ENCODE measurements at places on chromosomes 6 and 20.
A peak's percentile ranks its signal among the peaks of the same experiment; 100 is the strongest.

DNA sequence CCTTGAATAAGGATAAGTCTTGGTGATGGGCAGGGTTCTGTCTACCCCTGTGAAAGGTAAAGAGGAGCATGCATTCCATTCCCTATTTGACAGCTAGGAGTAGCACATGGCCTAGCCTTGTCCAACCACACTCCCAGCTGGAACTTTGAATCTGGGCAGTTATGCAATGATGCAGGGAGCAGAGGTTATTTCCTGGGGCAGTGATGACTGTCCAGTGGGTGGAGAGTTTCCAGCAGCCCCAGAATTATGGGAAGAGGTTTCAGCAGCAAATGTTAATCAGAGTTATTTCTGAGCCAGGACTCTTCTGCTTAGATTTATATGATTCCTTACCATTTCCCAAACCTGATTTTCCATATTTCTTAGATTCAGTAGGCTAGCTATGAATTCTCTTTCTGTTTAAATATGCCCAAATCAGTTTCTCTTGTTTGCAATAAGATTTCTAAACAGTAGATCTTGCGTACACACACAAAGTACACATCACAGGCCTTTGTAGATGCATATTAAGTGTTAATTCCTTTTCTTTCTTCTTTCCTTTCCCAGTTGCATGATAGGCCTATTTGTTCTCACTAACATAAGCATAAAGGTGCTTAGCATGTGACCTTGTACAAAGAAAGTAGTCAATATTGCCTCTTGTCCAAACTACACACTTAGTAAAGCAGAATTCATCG is 17.3 kb upstream of the TXLNB start:
- DNase-seq: no peak

GRCh38 chr6:117307655-117308054 is 42.3 kb downstream of the VGLL2 start:
- no peak for DNase-seq

DNA sequence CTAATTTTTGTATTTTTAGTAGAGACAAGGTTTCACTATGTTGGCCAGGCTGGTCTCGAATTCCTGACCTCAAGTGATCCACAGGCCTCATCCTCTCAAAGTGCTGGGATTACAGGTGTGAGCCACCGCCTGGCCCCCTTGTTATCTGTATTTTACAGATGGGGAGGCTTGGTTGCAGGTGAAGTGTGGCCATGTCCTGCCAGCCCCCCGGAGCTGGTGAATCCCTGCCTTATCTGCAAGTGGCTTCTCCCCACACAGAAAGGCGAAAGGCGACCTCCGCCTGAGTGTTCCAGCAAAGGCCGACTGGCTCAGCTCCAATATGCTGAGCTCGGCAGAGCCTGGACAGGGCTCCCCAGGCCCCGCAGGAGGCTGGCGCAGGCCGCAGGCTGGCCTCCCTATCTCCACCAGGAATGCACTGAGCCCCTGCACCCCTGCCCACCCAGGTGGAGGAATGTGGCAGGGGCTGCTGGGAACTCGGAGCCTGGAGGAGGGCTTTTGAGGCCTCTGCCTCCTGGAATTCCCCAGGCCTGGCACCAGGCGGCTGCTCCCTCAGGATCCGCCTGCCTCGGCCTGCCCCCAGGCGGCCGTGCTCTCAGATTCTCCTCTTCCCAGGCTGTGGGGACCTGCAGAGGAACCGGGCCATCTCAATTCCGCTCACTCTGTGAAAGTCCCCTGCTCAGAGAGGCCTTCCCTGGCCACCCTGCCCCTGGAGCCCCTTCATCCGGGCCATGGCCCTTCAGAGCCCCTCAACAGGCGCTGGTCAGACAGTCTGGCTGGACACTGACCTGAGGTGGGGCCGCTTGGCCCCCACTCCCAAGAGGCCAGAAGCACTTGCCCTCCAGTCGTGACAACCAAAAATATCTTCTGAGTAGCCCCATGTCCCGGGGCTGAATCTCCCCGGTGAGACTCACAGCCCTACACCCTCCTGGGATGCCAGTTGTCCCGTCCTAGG is 9.3 kb upstream of the LAMA5 start:
- no peak for DNase-seq

- no peak for DNase-seq
Measured at GRCh38 chr6:159761129-159761872, 544 bp upstream of the ACAT2 start.

- no peak for DNase-seq
Measured at GRCh38 chr6:133040803-133041419, 200.2 kb upstream of the EYA4 start.

- no peak for DNase-seq
Measured at GRCh38 chr6:165820934-165821333, 157.9 kb upstream of the PDE10A start.

GRCh38 chr6:491233-491632 is 99.7 kb downstream of the IRF4 start:
- DNase-seq: peak; percentile 51

DNA sequence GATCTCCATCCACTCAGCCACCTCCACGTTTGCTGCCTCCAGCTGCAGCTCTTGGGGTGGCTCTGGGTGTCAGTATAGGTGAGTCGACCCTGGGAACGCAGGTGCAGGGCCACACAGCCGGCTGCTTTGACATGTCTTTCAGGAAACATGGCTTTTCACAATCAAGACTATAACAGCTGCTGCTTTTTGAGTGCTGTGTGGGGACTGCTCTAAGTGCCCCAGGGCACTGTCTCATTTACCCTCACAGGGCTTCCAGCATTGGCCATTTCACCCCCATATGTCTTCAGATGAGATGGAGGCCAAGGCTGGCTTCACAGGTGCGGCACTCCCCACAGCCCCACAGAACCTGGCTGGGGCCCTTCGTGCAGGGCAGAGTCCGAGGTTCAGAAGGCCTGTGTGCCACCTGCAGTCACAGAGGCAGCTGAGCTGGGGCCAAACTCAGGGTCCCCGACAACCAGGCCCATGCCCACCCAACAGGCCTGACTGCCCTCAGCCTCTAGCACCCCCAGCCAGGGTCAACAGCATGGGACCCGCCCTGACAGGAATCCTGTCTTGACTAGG is 14.9 kb upstream of the CST7 start:
- DNase-seq: no peak

GRCh38 chr6:136303516-136303915 is 13.9 kb upstream of the BCLAF1 start:
- DNase-seq: no peak

DNA sequence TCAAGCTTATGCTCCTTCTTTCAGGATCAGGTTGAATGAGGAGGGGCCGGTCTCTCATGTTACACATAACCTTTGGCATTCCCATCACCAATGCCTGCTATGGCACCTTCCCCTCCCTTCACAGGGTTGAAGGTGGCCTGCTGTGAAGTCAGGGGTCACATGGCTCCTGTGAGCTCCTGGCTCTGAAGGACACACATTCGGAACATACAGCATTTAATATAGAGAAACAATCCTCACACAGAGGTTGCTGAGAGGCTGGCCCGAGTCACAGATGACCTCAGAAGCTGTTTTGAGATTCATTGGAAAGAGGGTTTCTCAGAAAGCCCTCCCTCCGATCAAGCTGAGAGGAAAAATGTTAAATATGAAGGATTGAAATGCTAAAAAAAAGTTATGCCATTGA is 82.1 kb downstream of the PSMG4 start:
- no peak for DNase-seq

GRCh38 chr20:10504994-10505730 is 70.1 kb downstream of the SLX4IP start:
- no peak for DNase-seq

DNA sequence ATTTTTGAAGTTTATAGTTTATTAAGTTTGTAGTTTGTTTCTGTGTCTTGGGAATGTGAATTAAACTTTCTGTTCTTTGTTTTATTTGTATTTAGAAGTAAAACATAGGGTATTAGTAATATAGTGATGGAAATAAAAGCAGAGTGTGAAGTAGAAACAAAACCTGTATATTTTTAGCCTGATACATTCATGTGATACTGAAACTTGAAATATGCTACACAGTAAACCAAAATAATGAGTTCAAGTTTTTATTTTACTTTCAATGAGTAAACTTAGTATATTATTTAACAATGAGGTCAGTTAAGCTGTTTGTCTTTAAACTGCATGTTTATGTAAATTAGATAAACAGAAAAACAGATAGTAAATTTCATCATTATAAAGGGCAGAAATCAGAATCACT is 1592.6 kb downstream of the GRIK2 start:
- DNase-seq: no peak

DNA sequence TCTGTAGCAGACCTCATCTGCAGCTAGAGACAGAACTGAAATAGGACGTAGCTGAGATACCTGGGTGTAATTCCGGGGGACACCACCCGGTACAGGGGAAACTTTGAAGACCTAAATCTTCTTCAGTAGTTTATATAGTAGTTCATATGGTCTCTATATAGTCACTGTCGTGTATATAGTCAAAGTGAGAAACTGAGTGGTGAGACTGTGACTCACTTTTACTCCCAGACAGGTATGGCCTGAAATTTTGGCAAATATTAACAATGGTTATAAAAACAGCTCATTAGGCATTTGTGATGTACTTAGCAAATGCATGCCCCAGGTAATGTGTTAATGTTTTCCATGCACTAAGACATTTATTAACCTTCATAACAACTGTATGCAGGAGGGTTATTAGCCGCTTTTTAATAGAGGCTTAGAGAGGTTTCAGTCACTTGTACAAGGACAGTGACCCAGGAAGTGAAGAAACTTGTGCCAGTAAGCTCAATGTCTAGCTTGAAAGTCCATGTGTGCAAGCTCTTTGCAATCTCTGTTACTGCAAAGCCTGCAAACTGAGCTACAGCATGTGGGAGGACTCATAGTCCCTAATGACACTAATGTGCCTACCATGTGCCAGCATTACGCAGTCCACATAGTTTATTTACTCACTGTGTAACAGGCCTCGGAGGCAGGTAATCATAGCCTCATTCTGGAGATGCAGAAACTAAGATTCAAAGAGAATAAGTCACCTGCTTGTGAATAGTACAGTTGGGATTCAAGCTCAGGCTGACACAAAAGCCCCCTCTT is 165.4 kb upstream of the CHD6 start:
- DNase-seq: no peak

GRCh38 chr6:152552616-152553209 is 84.4 kb downstream of the SYNE1 start:
- DNase-seq: peak; percentile 43

DNA sequence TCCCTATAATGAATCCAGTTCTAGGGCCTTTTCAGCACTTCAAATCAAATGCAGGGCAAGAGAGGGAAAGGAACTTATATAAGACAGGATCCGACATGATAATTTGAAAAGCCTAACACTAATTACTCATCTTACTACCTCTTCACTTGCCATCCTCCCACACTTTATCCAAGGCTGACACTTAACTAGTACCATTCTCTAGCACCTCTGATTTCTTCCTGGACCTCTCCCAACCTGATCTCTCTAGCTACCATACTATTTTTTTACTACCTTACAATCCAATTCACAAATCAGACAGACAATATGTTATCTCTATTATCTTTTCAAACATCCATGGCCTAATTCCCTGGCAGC is 50.4 kb downstream of the BTBD9 start:
- no peak for DNase-seq

- no peak for DNase-seq
Measured at GRCh38 chr6:141290941-141291721, 841.6 kb upstream of the GJE1 start.

DNA sequence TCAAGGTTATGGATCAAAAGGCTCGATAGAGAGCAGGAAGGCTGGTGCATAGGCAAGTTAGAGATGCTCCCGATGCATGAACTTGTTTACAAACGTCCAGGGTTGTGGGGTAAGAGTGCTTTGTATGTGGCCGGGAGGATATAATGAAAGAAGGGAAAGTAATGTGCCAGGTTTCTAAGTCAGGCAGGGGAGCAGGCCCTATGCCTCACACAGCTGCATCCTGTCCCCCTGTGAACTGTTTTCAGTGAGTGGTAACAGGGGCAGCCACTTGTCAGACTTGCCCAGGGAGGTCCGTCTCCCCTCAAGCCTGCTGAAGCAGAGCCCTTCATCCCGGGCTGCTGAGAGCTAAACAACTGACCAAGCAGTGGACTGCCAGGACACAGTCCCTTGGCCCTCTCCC is 19.4 kb downstream of the KCNK5 start:
- DNase-seq: no peak

GRCh38 chr6:1917626-1918371 is 308.1 kb downstream of the FOXC1 start:
- no peak for DNase-seq

All from CD4-positive, alpha-beta T cell treated with Interleukin-2 at 100 ng/mL for 4 hours (primary cell).